ENCODE measurements at places on chromosomes 12 and 14. TPM values are rescaled to one million over a fixed set of nuclear protein-coding genes. Genes with fewer than 3 reads are reported as not detected.
A peak's percentile ranks its signal among the peaks of the same experiment; 100 is the strongest.

Gene SLCO1B1
- total RNA-seq, result not detected

Gene FMNL3
- 5.8 TPM for total RNA-seq

Gene INHBE
- total RNA-seq, result not detected

Gene ETFBKMT
- total RNA-seq, result 2.0 TPM

Gene FOXG1
- total RNA-seq, result not detected

Gene LTBR
- 70.0 TPM for total RNA-seq

Gene DNM1L
- total RNA-seq, result 17.2 TPM

GRCh38 chr14:64998455-64998931 lies 11.8 kb downstream of the FNTB start:
- DNase-seq, result no peak

- DNase-seq, result no peak
Measured at GRCh38 chr14:26930576-26930975, 332.7 kb upstream of the NOVA1 start.

- DNase-seq, result no peak
Measured at GRCh38 chr14:80585506-80585835, 356.1 kb downstream of the CEP128 start.

DNA sequence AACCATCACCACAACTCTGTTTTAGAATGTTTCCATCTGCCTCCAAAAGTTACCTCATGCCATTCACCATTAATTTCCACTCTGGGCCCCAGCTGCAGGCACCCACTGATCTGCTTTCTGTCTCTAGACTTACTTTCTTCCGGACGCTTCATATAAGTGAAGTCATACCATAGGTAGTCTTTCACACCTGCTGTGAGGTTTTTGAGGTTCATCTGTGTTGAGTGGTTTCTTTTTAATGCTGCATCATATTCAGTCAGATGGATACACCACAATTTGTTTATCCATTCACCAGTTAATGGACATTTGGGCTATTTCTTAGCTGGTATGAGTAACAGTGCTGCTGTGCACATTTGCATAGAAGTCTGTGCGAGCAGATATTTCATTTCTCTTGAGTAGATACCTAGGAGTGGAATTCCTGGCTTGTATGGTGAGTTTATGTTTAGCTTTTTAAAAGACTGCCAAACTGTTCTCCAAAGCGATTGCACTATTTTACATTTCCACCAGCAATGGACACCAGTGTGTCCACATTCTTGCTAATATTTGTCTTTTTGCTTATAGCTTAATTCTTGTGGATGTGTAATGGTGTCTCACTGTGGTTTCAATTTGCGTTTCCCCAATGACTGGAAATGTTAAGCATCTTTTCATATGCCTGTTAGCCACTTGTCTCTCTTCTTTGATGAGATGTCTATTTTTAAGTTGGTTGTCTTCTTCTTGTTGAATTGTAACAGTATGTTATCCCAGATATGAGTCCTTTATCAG lies 48.3 kb downstream of the ZFYVE21 start:
- DNase-seq, result no peak

DNA sequence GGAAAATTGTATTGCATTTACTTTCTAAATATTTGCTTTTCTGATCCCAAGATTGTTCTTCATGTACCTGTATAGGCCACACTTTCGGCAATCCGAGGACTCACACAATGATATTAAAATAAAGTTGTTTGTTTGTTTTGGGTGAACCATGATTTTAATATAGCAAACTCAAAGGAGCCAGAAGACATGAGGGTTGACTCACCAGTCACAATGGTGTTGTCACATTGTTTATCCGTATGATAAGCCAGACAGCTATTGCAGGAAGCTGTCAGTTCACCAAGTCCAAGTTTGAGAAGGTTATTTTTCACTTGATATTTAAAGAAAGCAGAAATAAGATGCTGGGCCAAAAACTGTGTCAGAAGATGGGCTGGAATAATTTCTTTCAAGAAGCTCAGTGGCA lies 67.1 kb upstream of the CPM start:
- DNase-seq, result no peak

GRCh38 chr14:23103581-23103980 lies 1.2 kb downstream of the CIROP start:
- DNase-seq, result no peak

DNA sequence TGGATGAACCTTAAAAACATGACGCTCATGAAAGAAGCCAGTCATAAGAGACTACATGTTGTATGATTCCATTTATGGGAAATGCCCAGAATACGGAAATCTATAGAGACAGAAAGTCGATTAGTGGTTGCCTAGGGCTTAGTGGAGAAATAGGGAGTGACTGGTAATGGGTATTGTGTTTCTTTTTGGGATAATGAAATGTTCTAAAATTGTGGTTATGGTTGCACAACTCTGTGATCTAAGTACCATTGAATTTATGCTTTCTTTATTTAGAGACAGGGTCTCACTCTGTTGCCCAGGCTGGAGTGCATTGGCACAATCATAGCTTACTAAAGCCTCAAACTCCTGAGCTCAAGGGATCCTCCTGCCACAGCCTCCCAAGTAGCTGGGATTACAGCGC lies 8.0 kb downstream of the RBMS2 start:
- no peak for DNase-seq

DNA sequence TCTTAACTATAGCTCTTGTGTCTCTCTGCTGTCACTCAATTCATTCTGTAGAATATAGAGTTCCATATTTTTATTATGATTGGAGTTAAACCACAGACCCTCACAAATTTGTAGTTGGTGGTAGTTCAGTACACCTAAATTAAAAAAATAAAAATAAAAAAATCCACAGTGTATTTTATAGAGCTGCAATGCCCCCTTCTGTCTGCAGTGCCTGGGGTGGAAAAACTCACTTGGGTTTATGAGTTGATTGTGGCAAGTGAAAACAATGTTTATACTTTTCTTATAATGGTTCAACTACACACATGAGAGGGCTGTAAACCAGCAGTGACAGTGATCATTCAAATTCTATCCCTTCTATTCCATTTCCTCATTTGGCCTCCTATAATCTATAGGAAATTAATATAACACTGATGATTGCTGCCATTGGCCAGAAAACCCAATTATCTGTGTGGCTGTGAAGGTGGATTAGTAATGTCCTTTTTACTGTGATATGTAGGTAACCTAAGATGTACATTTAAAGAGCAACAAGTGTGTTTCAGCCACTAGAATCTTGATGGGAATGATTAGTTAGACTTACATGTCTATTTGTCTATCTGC lies 166.9 kb upstream of the LRIG3 start:
- DNase-seq, result no peak

DNA sequence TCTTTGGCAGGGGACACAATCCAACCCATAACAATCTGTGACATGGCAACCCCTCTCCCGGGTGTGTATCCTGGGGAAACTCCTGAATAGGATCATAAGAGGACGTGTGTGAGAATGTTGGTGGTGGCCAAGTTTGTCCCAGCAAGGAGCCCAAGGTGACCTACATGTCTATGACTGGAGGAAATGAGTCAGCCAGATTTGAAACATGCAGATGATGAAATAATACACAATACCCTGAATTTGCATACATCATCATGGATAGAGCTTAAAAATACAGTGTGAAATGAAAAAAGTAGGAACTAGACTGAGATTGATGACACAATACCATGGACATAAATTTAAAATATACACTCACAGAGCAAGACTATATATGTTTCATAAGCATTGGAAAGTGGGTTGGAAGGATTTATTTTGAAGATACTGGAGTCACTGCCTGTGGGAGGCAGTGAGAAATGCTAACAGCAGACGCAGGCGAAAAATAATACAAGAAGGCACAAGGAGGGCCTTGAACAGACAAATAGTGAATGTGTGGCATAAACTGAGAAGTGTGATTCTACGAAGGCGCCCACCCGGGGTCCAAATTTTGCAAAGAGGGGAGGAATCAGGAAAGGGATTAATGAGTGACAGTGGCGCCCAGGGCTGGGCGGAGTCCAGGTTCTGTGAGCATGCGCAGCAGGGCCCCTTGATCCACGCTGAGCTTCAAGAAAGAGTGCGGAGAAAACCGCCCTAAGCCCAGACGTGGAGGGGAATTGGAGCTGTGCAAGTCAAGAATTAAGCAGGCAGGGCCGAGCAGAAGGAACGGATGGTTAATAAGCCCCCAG lies 7.0 kb upstream of the MAP1LC3B2 start:
- no peak for DNase-seq

DNA sequence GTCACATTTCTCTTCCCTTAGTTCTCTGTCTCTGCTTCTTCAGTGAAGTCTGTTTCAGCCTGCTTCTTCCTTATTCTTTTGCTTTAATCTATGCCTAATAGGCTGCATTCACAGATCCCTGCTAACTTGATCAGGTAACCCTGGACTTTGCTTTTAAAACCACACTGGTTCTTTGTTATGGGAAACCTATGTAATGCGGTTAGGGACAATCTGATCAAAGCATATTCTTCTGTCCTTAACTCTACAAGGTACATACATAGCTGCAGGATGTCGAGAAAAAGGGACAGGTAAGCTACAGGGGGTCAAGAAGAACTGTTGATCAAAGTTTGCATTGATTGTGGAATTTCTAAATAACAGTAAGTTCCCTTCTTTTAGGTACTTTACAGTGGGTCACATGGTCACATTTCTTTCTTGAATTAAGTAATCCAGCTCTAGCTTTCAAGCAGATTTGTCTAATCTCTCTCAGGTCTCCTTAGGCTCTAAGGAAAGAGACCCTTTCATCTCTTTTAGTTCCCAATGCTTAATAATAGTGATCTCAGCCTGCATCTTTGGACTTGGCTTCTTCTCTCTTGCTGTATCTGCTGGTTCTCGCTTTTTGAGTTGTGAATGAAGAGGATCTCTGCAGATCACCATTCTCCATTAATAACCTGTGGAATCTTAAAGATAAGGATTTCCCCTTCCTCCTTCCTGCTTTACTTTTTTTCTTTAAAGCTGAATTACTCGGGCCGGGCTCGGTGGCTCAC lies 3.8 kb downstream of the COPZ1 start:
- DNase-seq, result no peak

- DNase-seq, result peak; percentile 77
Measured at GRCh38 chr12:111434680-111435338, 29.1 kb downstream of the SH2B3 start.

DNA sequence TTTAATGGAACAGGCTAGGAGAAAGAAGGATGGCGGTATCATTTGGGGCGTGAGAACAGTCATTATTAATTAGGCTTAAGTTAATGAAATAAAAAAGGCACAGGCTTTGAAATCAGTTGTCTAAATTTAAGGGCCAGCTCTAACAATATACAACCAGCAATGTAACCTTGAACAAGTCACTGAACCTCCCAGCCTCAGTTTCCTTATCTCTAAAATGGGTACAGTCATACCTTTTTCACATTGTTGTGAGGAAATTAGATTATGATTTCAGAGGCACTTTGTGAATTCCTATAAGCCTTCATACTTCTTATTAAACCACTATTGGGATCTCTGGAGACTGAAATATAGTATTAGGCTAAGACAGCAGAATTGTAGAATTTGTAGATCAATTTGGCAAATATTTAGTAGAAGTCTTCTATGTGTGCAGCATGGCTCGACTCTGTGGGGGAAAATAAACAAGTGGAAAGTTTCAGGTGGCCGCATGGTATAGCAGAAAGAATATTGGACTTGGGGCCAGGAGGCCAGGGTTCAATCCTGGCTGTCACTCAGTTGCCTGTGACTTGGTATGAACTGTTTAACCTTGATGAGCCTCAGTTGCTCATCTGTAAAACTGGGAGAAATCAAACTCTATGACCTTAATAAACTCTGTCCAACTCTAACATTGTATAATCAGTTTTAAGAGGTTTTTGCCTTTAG lies 117.7 kb downstream of the ETV6 start:
- no peak for DNase-seq

GRCh38 chr14:35987731-35988130 lies 161.6 kb downstream of the BRMS1L start:
- no peak for DNase-seq

DNA sequence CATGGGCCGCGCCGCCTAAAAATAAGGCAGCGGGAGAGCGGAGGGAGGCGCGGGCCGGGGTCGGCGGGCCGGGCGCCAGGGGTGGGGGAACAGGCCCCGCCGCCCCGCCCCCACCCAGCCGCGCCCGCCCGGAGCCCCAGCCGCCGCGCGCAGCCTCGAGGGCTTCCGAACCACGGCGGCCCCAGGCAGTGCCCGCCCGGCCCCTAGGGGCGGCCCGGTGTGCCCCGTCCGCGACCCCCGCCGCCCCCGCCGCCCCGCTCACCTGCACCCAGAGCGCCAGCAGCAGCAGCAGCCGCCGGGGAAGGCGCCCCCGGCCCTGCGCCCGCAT lies 519 bp downstream of the JAG2 start:
- no peak for DNase-seq

DNA sequence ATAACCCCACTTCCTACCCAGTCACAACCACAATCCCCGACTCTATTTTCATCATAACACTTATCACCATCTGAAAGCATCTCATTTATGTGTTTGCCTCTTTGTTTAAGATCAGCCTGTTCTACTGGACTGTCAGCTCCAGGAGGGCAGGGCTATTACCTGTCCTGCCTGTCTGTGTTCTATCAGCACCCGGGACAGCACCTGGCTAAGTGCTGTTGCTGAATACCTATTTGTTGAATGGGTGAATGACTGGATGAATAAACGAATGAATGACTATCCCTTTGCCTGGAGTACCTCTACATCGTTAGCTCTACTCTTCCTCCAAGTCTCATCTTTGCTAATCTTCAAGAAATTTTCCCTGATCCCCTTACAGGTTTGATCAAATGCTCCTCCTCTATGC lies 69.0 kb downstream of the WSCD2 start:
- no peak for DNase-seq

DNA sequence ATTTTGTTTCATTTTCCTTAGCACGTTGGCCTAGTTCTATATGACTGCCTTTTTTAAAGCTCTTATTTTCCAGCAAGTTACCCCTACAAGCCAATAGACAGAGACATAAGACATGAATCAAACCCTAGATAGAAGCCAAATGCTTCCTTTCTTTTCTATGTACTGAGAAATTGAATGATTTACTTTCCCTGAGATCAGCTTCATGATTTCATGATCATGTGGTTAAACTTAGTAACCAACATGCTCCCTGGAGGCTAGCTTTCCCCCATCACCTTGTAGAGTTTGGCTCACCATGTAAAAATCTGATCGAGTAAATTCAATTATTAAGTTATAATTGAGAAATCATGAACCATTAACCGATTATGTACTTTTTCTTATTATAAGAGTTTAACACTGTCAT lies 148.1 kb upstream of the LRIG3 start:
- DNase-seq, result no peak

Measured in pancreas (tissue), 10 donors.